ENCODE measurements at places on chromosomes 12 and 14.

DNA sequence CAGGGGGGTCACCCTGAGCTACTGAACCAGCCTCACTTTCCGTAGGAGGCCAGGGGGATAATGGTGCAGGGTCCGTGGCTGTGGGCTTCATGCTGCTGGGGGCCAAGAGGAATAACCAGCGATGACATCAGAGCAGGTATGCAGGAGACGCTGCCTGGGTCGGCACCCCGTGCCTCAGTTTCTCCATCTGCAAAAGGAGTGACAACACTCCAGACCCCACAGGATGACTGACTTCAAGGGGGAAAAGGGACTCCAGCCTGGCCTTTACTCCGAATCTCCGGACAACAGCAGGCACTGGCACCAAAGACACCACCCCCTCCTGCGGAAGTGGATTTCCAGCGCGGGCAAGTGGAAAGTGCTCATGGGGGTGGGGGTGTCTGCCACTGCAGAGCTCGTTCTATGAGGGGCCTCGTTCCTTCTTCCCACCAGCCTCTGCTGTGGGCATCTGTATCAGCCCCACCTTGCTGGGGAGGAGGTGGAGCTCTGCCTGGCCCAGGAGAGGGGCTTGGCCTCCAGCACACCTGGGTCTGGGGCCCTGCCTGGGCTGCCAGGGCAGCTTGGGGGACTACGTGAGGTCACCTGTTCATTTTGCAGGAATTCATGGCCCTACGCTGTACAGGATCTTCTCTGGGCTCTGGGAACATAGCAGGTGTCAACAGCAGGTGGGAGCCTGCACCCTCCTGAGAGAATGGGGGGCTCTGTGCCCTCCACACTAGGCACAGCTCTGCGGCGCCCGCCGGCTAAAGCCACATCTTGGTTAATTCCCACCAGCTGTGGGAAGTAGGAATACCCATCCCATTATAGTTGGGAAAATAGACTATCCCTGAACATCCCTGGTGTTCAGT lies 216.6 kb upstream of the C14orf180 start:
- no peaks in the 10 kb centered on the region for H3K4me1 ChIP-seq
- no peaks in the 10 kb centered on the region for H3K27me3 ChIP-seq
- no peaks in the 10 kb centered on the region for H3K36me3 ChIP-seq
- no peak for DNase-seq
- no peak overlapping the region for H3K27ac ChIP-seq

DNA sequence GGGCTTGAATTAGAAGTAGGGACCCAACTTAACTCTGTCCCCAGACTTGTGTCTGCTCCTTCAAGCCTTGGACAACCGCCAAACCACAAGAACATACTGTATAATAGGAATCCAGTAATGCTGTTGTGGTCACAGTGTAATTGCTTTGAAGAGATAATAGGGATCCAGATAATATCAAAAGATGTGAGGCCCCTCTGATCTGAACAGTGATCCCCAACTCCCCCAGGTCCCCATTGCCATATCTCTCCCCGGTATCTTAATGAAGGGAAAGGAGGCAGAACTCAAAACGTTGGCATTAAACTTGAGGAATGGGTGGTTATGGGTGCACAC lies 8.5 kb upstream of the PLEKHH1 start:
- H3K36me3 ChIP-seq, result no peaks in the 10 kb centered on the region
- no peaks in the 10 kb centered on the region for H3K4me1 ChIP-seq

DNA sequence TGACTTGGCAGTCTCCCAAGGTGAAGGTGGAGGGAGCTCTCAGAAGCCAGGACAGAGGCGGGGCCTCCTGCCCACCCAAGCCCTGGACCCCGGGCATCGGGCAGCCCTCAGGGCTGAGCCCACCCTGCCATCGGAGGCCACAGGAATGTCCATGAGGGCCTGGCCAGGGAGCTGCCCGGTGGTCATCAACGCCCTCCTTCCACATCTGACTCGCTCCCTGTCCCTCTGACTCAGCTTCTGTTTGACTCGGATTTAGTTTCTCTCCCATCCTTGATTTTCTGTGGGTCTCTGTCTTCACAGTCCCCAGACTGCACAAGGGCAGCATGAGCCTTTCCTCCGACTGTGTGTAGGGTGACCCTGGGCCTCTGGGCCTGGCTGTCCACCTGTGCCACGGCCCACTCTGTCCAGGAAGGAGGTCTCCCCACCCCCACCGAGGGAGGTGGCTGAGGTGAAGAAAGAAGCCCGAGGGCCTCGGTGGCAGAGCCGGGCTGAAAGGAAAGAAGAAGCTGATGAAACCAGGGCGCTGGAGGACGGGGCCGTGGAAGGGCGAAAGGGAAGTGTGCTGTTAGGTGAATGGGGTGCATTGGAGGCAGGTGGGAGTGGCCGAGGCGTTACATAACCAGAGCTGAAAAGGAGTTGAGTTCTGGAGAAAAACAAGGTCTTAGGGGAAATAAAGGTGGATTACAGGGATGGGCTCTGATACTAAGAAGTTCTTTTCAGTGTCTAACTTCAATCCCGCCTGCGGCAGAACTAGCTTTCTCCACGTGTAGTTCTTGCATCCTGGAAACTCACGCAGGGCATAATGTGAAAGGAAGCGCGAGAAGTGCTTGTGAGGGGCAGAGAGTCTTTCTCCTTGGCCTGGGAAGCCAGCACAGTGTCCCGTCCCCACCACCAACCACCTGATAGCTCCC lies 16.7 kb upstream of the TMEM106C start:
- no peak overlapping the region for H3K4me3 ChIP-seq
- no peak for DNase-seq
- no peaks in the 10 kb centered on the region for H3K4me1 ChIP-seq
- H3K27ac ChIP-seq, result no peak overlapping the region

DNA sequence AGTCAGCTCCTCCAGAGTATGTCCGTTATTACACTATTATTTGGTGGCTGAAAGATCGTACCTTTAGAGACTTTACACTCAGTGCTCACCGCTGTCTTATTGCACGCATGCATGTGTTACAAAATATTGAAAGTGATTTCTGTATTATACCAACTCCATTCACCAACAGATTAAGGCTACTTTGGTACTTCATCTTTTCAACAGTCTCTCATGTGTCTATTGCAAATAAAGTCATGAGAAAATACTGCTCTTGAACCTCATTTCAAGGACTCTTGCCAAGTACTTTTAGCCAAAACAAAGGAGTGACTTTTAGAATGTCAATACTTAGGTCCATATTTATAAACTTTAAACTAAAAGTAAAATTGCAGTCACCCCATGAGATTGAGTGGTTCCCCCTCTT lies 503.6 kb downstream of the TMEM121 start:
- no peak overlapping the region for H3K27ac ChIP-seq
- peaks cover 12% of the 10 kb centered on the region for H3K4me1 ChIP-seq
- no peak overlapping the region for H3K4me3 ChIP-seq

DNA sequence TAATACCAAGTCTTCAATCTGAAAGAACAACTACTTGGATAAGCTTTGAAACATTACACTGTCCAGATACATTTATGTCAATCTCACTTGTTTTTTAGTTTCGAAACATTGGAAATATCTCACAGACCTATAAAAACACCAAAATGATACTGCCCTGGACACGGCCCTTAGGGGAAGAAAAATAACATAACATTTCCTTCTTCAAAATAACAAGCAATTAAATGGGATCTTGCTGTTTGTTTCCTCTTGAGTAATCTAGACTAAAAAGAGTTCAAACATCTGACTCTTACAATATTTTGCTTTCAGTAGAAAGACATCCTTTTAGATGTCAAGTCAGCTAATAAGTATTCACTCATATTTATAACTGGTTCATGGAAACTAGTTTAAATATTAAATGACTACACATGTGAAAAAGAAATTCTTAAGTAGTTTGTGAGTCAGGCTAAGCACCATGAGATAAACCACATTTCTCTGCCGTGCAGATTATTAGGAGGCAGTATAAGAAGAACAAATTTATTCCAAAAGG lies 87.5 kb downstream of the EPS8 start:
- no peaks in the 10 kb centered on the region for H3K4me1 ChIP-seq
- H3K27ac ChIP-seq, result no peak overlapping the region

DNA sequence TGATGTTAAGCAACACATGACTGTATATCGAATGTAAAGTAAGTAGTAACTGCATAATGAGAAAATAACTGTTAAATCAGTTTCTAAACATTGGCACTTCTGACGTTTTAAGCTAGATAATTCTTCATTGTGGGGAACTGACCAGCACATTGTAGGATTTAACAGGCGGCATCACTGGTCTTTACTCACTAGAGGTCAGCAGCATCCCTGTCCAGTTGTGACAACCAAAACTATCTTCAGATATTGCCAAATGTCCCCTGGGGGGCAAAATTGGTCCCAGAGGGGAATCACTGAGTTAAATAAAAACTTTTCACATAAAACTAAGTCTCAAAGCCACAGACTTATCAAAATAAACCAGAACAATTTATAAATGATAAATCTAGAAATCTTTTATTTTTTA lies 65.3 kb downstream of the BLTP3B start:
- no peaks in the 10 kb centered on the region for H3K27me3 ChIP-seq
- H3K4me3 ChIP-seq, result no peak overlapping the region
- peaks cover 11% of the 10 kb centered on the region for H3K36me3 ChIP-seq
- H3K27ac ChIP-seq, result no peak overlapping the region
